ENCODE measurements at places on chromosomes 3 and 15. TPM values are rescaled to one million over a fixed set of nuclear protein-coding genes. Genes with fewer than 3 reads are reported as not detected.
A peak's percentile ranks its signal among the peaks of the same experiment; 100 is the strongest.

EFCAB12 gene
- 0.56 TPM for total RNA-seq

PIK3CA gene
- total RNA-seq, result 19.7 TPM

TMC3 gene
- total RNA-seq, result not detected

FILIP1L gene
- 2.4 TPM for total RNA-seq

SLC15A2 gene
- 2.4 TPM for total RNA-seq

OR5K3 gene
- not detected for total RNA-seq

ARNT2 gene
- total RNA-seq, result not detected

DAZL gene
- 0.07 TPM for total RNA-seq

GRCh38 chr3:108485146-108485545 is 25.2 kb downstream of the MYH15 start:
- no peak for DNase-seq

- DNase-seq, result no peak
These were observed 2.6 kb upstream of the RBM15B start for GRCh38 chr3:51388286-51389029.

DNA sequence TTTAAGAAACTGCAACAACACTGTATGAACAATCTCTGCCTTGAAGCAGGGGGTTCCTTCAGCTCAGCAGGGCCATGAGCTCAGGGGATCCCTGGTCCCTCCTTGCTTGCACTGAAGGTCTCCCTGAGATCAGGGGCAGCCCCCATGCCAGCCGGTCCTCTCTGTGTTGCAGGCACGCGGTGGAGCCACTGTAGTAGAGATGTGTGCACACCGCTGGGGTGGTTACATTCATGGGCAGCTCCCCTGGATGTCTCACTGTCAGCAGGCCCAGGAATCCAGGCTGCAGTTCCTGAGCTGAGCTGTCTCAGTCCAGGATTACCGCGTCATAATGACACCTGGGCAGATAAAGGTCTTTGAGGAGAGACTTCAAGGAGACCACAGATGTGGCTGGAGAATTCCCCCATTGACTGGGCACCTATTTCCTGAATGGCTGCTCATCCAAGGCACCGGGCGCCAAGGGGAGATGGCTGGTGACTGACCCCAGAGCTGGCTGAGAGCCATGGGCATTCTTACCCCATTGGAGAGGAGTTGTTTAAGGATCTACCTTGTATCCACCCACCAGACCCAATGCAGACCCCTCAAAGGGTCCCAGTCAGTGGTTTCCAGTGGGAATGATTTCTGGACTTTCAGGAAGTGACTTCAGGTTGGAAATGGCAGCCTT is 10.4 kb upstream of the KLF13 start:
- DNase-seq, result no peak

DNA sequence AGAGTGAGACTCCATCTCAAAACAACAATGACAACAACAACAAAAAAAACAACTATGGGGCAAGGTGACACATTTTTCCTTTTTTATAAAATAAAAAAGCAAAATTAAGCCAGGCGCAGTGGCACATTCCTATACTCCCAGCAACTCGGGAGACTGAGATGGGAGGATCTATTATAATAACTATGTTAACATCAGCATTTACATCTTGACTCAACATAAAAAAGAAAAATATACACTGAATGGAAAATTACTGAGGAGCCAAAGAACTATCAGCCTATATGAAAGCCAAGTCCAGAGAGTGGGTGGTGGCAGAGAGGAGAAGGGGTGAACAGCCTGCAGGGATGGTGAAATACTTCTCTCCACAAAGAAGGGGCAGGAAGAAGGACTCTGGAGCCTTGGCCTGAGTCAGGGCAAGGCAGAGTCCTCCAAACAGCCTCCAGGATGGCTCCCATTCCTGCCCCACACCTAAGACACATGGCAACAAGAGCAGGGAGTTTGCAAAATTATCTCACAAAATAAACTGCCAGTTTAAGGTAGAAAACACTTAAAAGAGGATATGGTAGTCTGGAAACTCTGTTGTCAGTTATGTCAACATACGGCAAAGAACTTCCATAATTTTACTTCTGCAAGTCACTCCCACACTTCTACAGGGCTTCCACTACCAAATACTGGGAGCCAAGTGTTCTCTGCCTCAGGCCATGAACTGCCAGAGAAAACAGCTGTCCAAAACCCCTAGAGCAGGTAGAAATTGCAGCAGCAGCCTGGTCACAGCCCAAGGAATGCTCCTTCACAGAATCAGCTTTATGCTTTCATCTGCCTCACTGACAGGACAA is 25.9 kb downstream of the HSPBAP1 start:
- DNase-seq, result no peak

- DNase-seq, result no peak
These were observed 192.9 kb upstream of the CADPS start for GRCh38 chr3:63067999-63068645.

DNA sequence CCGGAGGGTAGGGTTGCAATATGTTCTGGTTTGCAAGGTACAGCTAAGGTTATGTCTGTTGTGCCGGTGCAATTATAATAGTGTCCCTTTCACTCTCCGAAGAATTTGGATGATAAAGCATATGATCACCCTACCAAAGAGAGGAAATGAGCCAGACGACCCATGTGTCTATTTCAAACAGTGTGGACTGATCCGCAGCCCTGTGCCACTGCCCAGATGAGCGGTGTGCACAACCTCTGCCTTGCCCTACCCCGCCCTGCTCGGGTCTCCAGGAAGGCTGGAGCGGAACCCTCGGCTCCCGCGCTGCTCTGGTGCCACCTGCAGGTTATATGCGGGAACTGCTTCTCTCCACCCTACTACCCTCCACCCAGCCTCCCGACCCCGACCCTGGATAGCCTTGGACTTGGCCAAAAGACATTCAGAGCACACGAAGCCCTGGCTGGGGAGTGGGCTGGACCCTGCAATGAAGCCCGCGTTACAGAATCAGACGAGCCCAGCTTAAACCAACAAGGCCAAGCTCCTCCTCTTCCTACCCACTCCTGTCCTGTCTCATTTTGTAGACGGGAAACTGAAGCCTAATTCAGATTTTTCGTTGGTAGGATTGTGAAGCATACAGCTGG is 68.4 kb upstream of the CHRNB4 start:
- peak; percentile 75 for DNase-seq

DNA sequence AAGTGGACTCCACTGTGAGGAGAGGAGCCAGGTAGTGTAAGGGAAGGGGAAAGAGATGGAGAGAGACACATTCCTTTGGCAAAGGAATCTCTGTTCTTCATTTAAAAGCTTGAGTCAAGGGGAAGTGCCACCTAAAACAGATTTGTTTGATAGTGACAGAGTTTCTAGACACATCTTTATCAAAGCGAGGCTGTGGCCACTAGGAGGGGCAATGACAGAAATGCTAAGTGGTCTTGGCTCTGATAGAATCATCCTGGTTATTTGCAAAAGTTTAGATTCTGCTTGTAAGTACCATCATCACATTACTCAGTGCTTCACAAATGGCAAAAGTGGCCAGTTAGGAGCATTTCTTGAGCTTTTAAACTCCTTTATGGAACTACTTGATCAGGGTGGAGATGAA is 261.4 kb downstream of the CNTN3 start:
- DNase-seq, result no peak

DNA sequence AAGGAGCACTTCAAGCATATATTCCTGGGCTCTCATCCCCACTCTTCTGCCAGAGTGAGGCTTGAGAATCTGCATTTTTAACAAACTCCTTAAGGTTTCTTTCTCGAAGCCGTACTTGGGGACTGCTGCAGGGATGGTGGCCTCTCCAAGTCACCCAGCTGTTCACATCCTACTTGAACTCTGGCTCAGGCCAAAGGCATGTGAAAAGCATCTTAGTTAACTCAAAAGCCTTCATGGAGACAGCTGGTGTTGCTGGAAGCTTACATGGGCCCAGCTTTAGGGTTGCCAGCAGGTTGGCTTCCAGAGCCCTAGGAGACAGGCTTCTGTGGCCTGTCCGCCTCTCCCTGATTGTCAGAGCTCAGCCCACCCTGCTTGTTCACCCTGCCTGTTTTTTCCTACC is 139.2 kb downstream of the THSD4 start:
- DNase-seq, result no peak

- no peak for DNase-seq
These were observed 207.6 kb downstream of the MAGI1 start for GRCh38 chr3:65830948-65831732.

Data from activated CD8-positive, alpha-beta memory T cell treated with anti-CD3 and anti-CD28 coated beads, Interleukin-2, amount 10 ng/mL, durations not matched to agents 7 days and 5 days (primary cell).